Subcutaneous preadipocyte (primary cell): ENCODE measurements at places on chromosomes 16 and 17. TPM values are rescaled to one million over a fixed set of nuclear protein-coding genes. Genes with fewer than 3 reads are reported as not detected.

COG4 gene
- 45.6 and 62.0 TPM in 2 replicates for total RNA-seq

CD79B gene
- total RNA-seq, result 0.39 TPM in 1 of 2 replicates, not detected in the other

TP53TG3 gene
- 1.4 TPM in 1 of 2 replicates, not detected in the other for total RNA-seq

ZSCAN32 gene
- total RNA-seq, result 10.3 and 10.4 TPM in 2 replicates
